ENCODE measurements at places on chromosomes 1 and 21.

DNA sequence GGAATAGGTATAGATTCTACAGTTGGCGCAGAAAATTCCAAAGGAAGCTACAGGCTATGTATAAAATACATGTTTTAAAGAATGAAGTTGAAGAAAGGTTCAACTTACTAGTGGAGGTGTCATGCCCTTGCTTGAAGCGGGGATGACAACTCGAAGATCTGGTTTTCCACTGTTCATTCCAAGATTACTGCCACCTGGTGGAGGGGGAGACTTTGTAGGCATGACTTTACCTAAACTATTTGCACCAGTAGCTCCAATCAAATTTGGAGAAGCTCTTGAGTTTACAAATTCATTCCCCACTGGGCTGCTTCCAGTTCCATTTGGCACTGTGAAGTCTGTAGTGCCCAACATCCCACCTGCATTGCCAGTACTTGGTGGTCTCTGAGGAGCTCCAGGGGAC, 81.7 kb downstream of the AXDND1 start:
- DNase-seq, result no peak

DNA sequence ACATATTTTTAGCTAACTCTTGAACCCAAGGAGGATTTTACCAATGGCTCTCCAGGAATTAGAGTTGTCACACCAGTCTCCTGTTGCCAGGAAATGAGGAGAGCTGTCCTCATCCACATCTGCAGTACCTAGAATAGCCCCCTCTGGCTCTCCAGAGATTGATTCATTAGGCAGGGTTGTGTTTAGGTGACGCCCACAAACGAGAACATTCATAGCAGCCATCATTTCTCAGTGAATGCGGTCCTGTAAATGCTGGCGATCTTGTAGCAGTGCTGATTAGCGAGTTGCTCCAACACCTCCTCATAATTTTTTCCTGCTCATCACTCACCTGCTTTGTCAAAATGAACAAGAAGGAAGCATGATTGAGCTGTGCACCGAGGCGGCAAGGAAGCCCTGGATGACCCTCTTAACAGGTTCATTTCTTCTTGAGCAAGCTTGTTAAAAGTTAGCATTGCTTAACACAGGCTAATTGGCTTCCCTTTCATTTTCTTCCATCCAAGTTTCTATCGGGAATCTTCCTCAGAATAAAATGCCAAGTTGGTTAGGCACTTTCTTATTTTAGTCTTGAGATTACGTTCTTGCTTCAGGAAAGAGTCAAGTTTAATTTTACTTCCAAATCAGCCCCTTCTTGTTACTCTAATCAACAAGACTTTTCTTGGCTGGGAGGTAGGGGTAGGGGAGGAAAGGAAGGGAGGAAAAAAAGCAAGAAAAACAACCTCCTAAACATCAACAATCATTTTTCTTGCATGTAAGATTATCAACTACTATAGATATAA, 16.5 kb upstream of the KLHDC8A start:
- DNase-seq, result no peak

DNA sequence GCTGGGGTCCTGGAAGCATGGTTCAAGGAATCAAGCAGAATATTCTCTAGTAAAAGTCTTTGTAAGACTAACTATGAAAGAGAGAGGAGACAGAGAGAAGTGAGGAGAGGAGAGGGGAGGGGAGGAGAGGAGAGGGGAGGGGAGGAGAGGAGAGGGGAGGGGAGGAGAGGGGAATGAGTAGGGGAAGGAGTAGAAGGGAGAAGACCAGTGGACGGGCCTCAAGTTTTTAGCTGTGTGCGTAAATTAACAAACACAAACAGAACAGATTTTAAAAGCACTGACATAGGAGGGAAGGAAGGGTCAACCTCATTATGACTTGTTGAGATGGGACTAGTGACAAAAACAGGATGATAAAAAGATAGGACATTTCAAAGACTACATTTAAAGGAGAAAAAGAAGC, 62.8 kb downstream of the ST3GAL3 start:
- no peak for DNase-seq

DNA sequence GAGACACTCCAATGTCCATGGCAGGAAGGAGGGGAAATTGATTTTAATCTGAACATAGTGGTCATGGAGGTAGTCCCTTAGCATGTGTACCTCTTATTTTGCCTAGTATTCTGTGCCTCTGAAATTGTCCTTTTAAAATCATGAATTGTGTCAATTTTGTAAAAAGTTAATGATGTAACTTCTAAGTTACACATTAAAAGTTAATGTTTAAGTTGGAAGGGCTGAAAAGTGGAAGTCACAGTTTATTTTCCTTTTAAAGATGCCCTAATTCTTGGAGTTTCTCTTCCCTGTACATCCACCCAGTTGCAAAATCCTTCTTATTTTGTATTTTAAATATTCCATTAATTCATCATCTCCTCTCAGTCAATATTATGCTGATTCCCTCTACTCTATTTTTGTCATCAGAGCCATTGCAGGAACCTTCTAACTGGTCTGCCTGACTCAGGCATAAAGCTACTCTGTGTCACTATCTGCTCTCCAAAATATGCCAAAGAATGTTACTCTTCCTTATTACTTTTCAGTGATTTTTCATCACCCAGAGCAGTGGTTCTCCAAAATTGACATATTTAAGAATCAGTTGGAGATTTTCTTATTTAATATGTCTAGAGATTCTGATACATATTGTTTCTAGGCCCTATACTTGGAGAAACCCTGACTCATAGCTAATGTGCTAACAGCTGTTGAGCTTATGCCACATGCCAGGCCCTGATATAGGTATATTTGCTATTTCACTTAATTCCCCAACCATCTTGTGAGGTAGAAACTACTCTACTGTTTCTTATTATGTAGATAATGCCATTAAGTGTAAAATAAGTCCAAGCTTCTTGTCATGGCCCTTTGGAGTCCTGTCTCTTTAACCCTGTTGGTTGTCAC, 5.1 kb downstream of the HOOK1 start:
- DNase-seq, result no peak

GRCh38 chr1:47332779-47333577, 612 bp upstream of the CMPK1 start:
- no peak for DNase-seq

GRCh38 chr1:115479055-115479482, 141.0 kb upstream of the NGF start:
- no peak for DNase-seq

GRCh38 chr1:209743145-209743482, 12.7 kb upstream of the TRAF3IP3 start:
- DNase-seq, result no peak

DNA sequence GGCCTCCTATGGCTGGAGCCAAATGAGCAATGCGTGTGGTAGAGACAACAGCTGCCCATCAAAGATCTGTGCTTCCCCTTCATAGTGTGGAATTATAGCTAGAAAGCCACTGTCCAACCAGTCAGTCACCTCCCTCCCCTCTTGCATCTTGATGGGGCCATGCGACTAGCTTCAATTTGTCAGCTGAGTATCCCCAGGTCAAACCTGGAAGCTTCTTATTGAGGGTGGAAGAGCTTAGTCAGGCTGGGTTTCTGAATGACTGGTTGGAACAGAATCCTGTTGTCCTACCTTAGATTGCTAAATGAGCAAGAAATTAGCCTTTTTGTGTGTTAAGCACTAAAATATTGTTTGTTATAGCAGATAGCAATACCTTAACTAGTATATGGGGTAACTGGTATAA, 625.4 kb downstream of the PTPRC start:
- no peak for DNase-seq

- DNase-seq, result no peak
Measured at GRCh38 chr1:200041337-200042118, 14.0 kb downstream of the NR5A2 start.

- DNase-seq, result no peak
Measured at GRCh38 chr1:177849130-177849529, 120.7 kb downstream of the SEC16B start.

GRCh38 chr1:158025576-158026230, 32.3 kb downstream of the KIRREL1 start:
- DNase-seq, result no peak

- no peak for DNase-seq
Measured at GRCh38 chr1:182974506-182975191, 21.7 kb upstream of the SHCBP1L start.

DNA sequence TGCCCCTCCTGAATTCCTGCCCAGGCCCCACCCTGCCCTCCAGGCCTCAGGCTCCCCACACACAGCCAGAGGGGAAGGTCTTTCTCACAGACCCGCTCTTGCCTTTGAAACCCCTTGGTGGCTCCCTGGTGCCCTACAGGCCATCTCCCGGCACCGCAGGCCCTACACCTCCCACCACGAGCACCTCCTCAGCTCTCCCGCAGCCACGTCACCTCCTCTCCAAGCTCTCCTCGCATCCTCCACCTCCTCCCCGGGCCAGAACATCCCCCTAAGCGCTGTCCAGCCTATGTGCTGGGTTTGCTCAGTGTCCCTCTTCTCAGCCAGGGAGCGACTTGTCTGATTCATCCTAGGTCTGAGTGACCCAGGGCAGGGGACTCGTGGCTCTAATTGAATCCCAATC, 66.4 kb downstream of the DMRTB1 start:
- no peak for DNase-seq

DNA sequence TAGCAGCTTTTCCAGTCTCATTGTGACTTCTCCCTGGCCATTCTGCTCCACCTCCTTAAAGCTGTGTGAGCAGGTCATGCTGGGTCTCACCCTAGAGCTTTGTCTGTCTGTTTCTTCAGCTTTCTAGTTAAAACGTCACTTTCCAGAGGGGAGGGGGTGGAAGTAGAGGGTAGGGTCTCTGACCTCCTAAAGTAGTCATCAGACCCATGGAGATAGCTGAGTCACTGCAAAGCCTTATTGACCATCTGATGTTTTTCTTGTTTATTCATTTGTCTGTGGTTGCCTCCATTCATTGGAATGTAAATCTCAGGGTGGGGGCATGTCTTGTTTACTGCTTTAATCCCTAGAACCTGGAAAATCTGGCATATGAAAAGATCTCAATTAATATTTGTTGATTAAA, 52.7 kb downstream of the ELF3 start:
- no peak for DNase-seq

- DNase-seq, result no peak
Measured at GRCh38 chr1:18776777-18777176, 82.7 kb downstream of the TAS1R2 start.

DNA sequence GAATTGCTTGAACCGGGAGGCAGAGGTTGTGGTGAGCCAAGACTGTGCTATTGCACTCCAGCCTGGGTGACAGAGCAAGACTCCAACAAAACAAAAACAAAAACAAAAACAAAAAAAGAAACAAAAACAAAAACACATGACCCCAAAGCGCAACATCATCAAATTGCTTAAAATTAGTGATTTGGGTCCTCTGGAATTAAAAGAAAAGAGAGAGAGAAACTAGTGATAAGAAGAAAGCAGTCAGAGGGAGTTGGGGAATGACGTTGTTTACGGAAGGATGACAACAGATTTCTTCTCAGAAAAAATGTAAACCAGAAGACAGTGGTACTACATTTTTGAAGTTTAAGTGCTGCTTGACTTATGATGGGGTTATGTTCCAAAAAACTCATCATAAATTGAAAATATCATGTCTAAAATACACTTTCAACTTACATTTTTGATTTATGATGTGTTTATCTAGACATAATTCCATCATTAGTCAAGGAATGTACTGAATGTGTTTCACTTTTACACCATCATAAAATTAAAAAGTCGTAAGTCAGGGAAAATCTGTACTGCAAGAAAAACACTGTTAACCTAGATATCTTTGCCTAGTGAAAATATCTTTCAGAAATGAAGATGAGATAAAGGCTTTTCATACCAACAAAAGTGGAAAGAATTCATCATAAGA, 88.0 kb downstream of the MT1HL1 start:
- DNase-seq, result no peak

- DNase-seq, result no peak
Measured at GRCh38 chr1:234216116-234216703, 157.0 kb upstream of the COA6 start.

DNA sequence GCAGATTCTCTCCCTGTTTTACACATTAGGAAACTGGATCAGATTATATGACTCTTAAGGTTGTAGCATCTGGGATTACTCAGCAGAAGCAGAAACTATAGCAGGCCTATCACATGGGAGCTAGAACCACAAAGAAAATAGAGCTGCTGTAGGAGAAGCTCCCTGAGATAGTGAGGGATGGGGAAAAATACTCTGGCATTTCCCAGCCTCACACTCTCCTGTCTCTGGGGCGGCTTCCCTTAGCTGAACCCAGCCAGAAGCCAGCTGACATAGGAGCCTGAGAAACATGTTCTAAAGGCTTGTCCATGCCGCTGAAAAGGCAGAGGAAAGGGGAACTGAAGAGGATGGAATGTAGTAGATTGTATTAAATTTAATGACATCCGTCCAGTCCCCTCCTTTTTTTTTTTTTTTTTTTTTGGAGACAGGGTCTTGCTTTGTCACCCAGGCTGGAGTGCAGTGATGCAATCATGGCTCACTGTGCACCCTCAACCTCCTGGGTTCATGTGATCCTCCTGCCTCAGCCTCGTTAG, 76.8 kb upstream of the DNAJC6 start:
- DNase-seq, result no peak

DNA sequence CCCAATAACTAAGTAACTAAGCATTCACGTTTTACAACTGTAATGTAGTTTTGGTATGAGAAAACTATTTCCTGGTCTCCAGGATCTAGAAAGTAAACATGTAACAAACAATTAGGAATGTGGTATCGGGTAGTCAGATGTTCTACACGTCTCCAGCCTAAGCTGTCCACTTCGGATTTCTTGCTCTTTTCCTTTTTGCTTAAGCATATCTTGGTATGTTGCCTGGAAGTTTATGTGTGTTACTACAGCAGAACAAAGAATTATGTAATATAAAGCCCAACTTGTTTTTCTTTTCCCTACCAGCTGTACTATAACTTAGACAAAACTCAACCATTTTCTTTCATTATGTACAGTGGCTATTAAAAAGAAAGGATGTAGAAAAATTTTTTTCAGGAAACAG, 20.4 kb upstream of the WARS2 start:
- DNase-seq, result no peak

DNA sequence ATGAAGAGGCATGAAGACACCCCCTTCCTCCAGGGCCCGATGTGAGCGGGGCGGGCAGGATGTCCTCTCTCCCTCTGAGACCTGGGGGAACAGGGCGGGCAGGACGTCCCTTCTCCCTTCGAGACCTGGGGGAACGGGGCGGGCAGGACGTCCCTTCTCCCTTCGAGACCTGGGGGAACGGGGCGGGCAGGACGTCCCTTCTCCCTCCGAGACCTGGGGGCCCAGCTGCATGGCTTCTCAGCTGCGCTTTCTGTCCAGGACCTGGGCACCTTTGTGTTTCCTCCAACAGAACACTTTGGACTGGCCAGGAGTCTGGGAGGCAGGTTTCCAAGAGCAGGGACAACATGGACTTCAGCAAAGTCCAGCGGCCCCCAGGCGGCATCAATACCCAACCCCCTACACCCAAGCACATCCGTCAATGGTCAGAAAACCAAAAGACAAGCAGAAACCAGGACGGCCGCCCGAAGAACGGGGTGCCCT, 30.8 kb upstream of the ADARB1 start:
- no peak for DNase-seq

DNA sequence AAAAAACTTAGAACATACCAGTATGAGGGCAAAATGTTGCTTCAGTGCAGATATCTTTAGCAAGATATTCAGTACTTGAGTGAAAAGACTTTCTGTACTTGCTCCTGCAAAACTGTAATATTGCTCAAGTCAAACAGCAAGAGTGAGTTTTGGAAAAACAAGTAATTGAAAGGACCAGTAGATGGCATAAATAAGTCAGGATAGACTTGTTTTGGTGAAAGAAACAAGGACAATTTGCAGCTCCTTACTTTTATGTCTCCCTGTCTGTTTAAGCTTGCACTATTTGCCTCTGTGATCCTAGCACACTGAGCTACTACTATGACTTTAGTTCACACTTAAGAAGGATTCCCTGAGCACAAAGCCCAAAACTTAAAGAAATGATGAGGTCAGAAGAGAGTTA, 39.1 kb downstream of the IFI44 start:
- DNase-seq, result no peak

Data from T-helper 9 cell (primary cell).